Stimulated activated CD4-positive, alpha-beta T cell treated with anti-CD3 and anti-CD28 coated beads, Interleukin-2, amount 100 ng/mL, for 24 hours (primary cell): ENCODE measurements at places on chromosomes 4 and X.

DNA sequence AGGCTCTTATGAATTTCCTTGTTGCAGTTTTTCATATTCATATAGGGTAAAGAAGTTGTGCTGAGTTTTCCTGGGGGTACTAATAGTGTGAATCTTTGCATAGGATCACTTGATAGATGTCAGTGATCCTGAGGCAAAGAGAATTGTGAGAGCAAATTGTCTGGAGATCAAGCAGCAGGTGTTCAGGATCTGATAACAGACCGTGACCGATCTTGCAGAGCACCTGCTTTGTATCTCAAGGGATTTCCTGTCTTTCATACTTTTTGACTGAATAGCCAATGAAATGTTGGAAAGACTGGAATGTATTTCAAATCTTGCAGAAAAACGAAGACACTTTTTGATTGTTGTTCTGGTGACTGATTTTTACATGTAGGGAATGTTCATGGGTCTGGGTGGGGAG lies 914.5 kb downstream of the STIM2 start:
- no peak for DNase-seq

- no peak for DNase-seq
Observed at GRCh38 chr4:90943311-90943710, 816.1 kb downstream of the CCSER1 start.

DNA sequence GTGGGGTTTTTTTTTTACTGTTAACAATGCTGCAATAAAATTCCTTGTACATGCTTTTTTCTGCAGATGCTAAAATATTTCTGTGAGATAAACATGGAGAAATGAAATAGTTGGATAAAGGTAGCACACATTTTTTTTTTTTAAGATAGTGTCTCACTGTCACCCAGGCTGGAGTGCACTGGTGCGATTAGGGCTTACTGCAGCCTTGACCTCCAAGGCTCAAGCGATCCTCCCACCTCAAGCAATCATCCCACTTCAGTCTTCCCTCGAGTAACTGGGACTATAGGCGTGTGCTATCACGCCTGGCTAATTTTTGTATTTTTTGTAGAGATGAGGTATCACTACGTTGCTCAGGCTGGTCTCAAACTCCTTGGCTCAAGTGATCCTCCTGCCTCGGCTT lies 1.8 kb upstream of the HUWE1 start:
- DNase-seq: no peak

- no peak for DNase-seq
Observed at GRCh38 chr4:105707782-105708180, 708 bp downstream of the INTS12 start.

DNA sequence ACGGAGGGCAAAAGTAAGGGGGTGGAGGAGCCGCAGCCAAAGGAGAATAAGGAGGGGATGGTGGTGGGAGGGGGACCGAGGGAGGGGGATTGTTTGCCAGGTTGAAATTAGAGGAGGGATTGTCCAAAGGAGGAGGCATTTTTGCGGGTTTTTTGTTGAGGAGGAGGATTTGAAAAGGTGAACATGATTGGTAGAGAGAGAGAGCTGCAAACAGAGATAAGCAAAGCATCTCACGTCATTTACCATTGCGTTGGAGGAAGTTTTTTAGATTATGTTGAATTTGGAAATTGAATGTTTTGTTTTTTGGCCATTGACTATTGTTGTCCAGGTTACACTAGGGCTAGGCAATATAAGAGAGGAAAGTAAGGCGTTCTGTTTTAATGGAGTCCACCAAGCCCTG lies 54.5 kb upstream of the ABCB7 start:
- DNase-seq: no peak

- no peak for DNase-seq
Observed at GRCh38 chr4:82833696-82834313, 35.2 kb upstream of the SCD5 start.

GRCh38 chr4:87213421-87214075 lies 6.9 kb downstream of the KLHL8 start:
- no peak for DNase-seq

DNA sequence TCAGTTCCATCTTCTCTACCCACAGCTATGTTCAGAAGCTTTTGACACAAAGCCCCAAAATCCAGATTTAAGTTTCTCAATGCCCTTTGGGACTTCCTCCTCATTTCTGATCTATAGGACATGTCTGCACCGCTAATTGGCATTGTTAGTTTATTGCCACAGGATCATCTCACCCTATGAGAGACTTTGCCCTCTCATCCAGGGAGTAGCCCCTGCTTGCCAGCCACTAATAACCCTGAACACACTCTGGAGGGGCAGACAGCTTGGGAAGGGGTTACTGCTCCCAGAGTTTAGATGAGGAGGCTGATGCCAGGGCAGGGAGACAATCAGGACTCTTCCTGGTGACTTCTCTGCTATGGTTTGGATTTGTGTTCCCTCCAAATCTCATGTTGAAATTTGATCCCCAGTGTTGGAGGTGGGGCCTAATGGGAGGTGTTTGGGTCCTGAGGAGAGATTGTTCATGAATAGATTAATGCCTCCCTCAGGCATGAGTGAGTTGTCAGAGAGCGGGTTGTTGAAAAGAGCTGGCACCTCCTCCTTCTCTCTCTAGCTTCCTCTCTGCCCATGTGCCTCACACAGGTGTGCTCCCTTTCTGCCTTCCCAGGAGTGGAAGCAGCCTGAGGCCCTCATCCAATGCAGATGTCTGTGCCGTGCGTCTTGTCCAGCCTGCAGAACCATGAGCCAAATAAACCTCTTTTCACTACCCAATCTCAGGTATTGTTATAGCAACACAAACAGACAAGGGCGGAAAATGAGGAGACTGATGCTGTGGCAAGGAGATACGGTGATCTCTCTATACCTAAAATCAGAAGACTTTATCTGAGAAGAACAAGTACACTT lies 3.6 kb upstream of the SCARB2 start:
- DNase-seq: no peak

DNA sequence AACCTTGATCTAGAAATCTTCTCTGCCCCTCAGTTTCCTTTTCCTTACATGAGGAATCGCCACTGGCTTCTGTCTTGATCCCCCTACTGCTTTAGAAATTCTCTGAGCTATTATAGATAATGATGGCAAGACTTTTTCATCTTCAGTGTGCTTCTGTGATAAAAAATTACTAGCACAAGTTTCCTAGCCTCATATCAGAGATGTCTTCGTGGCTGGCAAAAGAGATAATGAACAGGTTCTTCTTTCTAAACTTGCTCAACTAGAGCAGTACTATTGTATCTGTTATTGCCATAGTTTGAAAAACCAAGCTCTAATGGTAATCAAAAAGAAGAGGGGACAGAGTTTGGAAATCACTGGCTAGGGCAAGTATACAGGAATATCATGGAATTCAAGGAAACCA lies 4.1 kb upstream of the PDGFC start:
- DNase-seq: no peak
